ENCODE measurements at places on chromosomes 5 and 9.

- no peak for DNase-seq
These were observed 1.1 kb upstream of the SEPTIN8 start for GRCh38 chr5:132778129-132778528.

- DNase-seq = no peak
These were observed 602.2 kb downstream of the BNC2 start for GRCh38 chr9:16268067-16268881.

GRCh38 chr5:168118042-168118668 is 173.3 kb upstream of the WWC1 start:
- DNase-seq = no peak

GRCh38 chr5:161544350-161544765 is 2.2 kb downstream of the GABRB2 start:
- no peak for DNase-seq

All from NCI-H2107 (cell line).